ENCODE measurements at places on chromosomes 6 and 20.

DNA sequence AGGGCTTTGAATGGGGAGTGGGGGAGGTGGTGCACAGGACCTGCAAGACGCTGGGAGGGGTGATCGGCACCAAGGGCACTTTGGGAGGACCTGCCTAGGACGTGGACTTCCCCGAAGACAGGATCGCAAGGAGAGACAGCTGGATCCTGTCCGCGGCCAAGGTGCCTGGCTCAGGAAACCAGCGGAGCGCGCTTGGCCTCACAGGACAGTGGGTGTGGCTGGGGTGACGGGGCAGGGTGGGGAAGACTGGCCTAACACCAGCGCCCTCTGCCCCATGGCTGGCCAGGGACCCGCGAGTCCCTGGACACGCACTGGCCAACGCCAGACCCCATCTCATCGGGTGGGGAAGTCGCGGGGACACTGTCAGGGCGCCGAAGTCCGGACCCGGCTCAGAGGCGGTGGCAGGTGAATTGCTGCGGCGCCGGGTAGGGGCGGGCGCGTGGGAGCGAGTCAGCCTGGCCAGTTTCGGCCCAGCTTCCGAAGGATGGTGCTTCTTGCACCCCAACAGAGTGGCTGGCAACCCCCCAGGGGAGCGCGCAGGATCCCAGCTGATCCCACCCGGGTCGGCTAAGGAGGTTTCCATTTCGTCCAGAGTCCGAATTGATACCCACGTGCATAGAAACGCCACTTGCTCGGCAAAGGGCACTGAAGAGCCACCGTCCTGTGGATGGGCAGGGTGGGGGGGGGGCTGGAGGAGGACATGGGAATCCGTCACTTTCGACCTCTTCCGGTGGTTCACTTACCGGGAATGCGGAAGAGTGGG, 785 bp upstream of the THBD start:
- DNase-seq, result no peak

- DNase-seq, result no peak
Measured at GRCh38 chr6:79420054-79420453, 117.2 kb downstream of the LCA5 start.

- DNase-seq, result no peak
Measured at GRCh38 chr20:58566981-58567380, 51.8 kb upstream of the APCDD1L start.

- no peak for DNase-seq
Measured at GRCh38 chr6:98323605-98324004, 510.8 kb upstream of the POU3F2 start.

DNA sequence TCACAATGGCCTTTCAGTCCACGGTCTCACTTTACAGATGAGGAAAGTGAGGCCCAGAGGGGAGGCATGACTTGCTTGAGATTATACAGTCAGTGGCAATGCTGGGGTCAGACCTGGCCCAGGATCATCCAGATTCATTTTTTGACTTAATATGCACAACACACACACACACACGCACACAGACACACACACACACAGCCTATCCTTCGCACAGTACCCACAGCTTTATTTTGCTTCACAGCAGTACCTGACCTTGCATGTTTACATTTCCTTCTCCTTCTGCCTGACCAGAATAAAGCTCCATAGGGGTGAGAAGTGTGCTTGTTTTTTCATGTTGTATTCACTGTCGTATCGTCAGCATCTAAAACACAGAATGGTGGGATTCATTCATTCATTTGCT, 79.8 kb downstream of the VEGFA start:
- DNase-seq, result no peak

GRCh38 chr20:56359212-56360132, 698 bp downstream of the FAM210B start:
- DNase-seq, result peak; percentile 37

- DNase-seq, result no peak
Measured at GRCh38 chr20:61514396-61514795, 262.3 kb downstream of the CDH4 start.

- no peak for DNase-seq
Measured at GRCh38 chr6:56220078-56220477, 27.3 kb downstream of the COL21A1 start.

DNA sequence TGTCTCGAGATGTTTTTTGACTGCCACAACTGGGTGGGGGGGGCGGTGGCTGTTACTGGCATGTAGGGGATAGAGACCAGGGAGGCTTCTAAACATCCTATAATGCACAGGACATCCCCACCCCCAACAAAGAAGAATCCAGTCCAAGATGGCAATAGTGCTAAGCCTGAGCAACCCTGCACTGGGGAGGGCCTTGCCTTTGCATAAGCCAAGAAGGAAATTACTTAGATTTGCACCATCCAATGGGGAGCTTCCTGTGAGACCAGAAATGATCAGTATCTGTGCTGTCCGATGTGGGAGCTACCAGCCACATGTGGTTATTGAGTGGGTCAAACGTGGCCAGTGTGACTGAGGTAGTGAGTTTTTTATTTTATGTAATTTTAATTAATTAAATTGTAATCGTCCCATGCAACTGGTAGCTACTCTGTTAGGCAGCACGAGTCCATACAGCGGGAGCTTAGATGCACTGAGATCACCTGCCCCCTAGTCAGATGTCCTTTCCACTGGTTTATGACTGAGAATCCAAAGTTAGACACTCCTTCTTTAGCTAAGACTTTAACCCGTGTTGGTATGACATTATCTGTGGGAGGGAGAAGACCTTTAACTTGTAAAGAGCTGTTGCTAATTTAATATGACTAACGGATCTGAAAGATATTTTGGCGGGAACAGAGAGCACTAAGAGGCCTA, 97.4 kb upstream of the NEDD9 start:
- no peak for DNase-seq

- DNase-seq, result no peak
Measured at GRCh38 chr6:167524261-167525111, 199.6 kb downstream of the TTLL2 start.

DNA sequence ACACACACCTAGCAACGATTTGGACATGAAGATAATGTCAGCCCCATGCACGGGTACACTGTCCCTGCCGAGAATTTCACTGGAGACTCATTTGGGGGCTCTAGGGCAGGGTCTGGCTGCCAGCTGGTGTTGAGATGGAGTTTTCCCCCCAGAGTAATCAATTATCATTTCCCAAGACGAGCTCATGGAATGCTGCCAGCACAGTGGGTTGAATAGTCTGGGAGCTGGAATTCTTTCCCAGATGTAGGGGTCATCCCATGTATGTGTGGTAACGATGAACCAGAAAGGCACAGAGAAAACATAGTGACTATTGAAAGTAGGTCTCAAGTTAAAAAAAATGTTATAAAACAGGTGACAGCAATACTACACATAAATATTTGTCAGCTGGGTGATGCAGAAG, 579.9 kb downstream of the MAFB start:
- DNase-seq, result no peak

DNA sequence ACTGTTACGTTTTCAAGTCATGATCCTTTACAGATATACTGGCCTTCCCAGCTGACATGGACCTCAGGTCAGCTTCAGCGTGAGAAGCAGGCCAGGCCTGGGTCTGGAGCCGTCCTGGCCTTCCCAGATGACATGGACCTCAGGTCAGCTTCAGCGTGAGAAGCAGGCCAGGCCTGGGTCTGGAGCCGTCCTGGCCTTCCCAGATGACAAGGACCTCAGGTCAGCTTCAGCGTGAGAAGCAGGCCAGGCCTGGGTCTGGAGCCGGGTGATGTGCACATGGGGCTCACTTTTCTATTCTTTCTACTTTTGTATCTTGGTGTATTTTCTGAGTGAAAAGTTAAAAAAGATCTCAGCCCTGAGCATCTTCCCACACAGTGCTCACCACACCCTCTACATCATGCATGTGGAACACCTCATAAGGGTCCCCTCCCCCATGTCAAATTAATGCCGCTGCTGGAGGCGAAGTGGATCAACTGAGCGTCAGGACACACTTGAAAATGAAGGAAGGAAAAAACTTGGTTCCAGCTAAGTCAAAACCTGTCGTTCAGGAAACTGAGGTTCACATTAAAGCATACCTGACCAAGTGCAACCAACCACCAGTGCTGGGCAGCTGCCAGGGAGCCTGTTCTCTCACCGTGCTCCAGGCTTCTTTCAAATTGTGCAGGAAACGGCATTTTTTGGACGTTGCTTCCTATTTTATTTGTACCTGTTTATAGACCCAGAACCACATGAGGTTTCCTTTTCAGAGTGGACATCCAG, 32.2 kb downstream of the KIF25 start:
- no peak for DNase-seq

DNA sequence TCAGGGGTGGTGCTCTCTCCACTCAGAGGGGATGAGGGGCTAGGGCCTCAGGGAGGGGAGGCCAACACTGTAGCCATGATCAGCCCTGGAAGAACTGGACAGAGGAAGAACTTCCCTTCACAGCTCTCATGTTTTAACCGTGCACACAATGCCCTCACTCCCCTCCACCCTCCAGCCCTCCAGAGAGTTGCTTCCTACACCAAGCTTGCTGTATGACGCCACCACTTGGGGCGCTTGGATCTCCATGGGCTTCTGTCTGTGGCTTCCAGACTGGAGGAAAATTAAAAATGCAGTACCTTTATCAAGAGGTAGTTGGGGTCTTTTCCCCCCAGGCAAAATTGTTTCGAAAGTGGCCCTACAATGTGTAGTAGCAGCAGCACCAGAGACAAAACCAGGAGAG, 48.4 kb downstream of the ARHGAP40 start:
- no peak for DNase-seq

GRCh38 chr20:13817342-13817741, 32.5 kb downstream of the NDUFAF5 start:
- no peak for DNase-seq

- DNase-seq, result no peak
Measured at GRCh38 chr6:11702500-11703130, 76.0 kb downstream of the ADTRP start.

DNA sequence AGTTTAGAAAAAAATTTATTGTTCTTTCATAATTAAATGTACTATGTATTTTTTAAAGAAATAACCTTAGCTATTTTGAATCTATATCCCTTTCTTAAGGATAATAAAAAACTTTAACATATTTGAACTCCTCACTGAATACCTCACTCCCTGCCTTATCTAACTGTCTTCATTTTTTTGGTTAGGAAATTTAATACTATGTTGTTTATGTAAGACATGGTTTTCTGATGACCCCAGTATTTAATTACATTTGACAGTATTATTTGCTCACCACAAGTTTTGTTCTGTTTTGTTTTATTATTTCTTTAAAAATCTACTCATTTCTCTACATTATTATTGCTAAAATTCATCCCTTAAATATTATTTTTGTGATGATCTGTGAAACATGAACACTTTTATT, 394.4 kb upstream of the ADGRB3 start:
- no peak for DNase-seq

- peak; percentile 20 for DNase-seq
Measured at GRCh38 chr20:953742-954141, 37.6 kb upstream of the ANGPT4 start.

DNA sequence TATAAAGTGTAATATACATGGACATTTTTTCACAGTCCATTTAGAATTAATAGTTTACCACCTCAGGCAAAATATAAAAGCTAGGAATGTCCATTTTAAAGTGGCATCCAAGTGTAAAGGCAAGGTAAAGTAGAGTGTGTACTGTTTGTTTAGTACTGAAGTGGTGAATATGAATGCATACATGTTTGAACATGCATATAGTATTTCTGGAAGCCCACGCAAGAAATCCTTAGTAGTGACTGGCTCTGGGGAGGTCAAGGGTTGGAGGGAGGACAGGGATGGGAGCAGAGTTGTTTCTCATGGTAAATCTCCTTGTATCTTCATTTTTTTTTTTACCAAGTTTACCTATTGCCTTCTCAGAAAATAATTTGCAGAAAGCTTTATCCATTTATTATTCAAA, 129.2 kb downstream of the UNC5CL start:
- DNase-seq, result no peak

DNA sequence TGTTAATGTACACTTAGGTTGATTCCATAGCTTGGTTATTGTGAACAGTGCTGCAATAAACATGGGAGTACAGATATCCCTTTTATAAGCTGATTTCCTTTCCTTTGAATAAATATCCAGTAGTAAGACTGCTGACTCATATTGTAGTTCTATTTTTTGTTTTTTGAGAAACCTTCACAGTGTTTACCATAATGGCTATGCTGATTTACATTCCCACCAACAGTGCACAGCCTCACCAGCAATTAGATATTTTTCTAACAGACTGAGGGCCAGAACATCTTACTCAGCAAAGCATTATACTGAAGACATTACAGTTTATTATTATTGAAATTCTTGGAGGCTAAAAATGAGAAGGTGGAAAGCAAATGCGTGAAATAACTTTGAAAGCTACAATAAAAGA, 187.3 kb upstream of the HEY2 start:
- DNase-seq, result no peak

DNA sequence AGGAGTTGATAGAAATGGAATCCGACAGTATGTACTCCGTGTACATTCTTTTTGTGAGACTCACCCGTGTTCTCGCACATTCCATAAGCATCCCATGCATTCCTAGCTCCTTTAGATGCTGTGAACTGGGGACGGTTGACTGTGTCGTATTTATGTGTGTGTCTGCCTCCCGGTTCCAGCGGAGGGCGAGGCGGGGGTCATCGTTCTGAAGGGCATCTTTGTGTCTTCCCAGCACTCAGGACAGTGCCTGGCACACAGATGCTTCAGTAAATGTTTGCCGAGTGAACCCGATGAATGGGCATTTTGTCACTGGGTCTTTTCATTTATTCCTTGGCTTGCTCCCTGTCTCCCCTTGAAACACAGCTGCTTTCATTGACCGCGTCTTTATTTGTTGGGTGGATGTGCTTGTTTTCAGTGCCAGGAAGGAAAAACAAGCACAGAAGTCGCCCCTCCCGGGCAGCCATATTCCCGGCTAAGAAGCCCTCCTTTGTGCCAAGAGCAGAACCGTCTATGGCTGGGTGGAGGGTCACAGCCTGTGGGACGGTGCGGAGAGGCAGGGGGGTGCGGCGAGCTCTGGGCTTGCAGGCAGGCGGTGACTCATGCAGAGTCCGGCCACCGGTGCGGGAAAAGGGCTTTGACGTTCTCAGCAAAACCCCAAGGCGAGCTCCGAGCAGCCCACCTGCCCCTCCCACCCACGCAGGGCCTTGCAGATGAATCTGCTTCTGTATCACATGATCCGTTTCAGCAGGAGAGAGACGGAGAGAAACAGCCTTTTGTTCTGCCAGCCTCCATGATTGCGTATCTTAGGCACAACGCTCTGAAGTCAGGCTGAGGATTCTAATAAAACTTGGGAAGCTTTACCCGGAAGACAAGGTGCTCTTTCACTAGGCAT, 11.2 kb upstream of the PSMG4 start:
- DNase-seq, result peak; percentile 89

DNA sequence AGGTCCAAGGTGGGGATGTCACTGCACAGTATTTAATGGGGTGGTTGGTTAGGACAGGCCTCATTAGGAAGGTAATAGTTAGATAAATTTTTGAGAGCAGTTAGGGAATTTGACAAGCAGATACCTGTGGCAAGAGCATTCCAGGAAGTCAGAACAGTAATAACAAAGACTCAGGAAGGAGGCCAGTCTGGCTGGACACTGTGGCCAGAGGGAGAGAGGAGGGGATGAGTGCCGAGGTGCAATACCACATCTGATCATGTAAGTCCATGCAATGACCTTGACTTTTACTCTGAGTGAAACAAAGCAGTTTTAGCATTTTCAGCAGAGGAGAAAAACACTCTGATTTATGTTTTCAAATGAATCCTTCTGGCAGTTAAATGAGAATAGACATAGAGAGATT, 990.7 kb upstream of the FLRT3 start:
- DNase-seq, result no peak

- DNase-seq, result peak; percentile 32
Measured at GRCh38 chr6:52016915-52017748, 70.3 kb downstream of the PKHD1 start.

- DNase-seq, result no peak
Measured at GRCh38 chr20:48406498-48406897, 421.3 kb downstream of the PREX1 start.

- peak; percentile 80 for DNase-seq
Measured at GRCh38 chr20:52191132-52191915, at the start of gene ZFP64. Gene ZFP64, minus strand, starts transcription at chr20:52191779. Its CDS starts 143 bp downstream, at chr20:52191636.
